Omental fat pad (tissue), 4 donors: ENCODE measurements at places on chromosomes 3 and 15.
A peak's percentile ranks its signal among the peaks of the same experiment; 100 is the strongest.

DNA sequence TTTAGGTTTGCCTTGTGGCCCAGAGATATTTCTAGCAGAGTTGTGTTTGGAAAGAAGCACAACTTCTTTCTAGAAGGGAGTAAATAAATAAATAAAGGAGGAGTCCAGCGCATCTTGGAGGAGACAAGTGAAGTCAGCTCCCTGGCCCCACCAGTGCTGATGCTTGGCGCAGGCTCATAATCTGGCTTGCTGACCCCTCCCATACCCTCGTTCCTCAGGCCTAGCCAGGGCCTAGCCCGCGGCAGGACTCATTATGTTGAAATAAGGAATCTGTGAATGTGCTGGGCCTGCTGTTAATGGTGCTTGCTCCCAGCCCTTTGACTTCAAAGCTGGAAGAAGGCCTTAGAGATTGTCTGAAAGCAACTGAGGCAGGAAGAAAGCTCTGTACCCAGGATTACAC lies 3.1 kb downstream of the ZNF710 start:
- DNase-seq, result no peak

DNA sequence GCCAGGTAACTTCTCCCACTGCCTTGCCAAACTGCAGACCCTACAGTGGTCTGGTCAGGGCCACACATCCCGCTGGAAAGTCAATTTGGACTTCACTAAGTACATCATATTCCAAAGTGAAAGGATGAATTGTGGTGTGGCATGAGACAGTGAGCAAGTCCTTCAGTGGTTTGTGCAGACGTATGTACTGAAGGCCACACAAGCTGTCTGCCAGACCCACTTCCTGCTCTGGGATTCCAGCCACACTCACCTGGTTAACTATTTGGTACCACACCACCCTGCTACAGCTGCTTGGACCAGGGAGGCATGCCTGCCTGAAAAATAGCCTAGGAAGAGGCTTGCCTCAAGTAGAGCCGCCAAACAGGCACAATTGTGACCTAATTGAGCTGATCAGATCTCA lies 94.1 kb upstream of the STRIT1 start:
- no peak for DNase-seq

- no peak for DNase-seq
Measured at GRCh38 chr3:177220136-177220974, 23.1 kb upstream of the TBL1XR1 start.

- no peak for DNase-seq
Measured at GRCh38 chr3:125002414-125003368, 53.1 kb downstream of the HEG1 start.

- no peak for DNase-seq
Measured at GRCh38 chr15:48332642-48333034, 1.4 kb downstream of the DUT start.

DNA sequence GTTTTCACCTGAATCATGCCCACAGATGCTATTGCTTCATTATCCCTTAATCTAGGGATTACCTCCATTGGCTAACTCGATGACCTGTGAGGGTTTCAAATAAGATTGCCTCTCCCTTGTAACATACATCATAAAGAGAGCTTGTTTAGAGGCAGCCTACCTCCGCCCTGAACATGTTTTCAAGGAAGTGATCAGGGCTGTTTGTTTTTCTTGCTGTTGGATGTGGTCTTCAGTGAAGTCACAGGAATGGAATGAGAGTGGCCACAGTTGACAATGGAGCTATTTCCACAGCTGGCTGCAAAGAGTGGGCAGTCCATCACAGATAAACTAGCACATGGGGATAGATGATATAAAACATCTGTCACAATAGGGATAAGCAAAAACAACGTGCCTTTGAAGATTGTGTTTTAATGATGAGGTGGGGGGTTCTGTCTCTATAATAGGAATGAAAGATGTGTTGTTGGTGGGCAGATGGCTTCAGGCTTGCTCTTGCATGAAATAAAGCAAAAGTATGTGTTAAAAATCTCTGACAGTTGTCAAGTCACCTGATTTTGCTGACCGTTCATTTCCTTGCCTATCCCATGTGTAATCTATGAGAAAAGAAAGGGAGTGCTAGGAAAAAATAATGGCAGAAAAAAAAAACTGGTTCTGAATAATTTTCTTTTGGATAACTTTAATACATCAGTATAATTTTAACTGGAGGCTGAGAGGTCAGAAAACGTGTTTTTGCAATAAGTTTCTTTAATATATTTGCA lies 642.3 kb downstream of the RBMS3 start:
- DNase-seq, result no peak

DNA sequence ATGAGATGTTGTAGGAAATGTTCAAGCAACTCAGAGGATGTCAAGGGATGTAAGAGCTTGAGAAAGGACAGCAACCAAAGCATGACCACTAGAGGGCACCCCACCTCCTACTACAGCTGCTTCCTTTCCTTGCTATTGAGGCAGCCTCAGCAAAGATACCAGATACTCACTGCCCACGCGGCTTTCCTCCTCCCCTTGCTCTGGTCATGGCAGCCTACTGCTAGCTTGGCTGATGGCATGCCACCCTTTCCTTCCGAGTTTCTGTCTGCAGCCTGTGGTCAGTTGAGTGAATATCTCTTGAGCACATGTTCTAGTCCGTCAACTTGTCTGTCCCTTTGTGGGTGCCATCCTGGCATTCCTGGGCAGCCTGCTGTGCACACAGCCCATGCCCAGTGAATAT lies 4.4 kb upstream of the CXCR6 start:
- DNase-seq, result peak; percentile 89
